ENCODE measurements at places on chromosomes 6 and 20.

GRCh38 chr6:11496152-11497060 is 41.1 kb upstream of the TMEM170B start:
- DNase-seq = peak; percentile 64

GRCh38 chr6:95629551-95629950 is 52.2 kb downstream of the MANEA start:
- DNase-seq = no peak

DNA sequence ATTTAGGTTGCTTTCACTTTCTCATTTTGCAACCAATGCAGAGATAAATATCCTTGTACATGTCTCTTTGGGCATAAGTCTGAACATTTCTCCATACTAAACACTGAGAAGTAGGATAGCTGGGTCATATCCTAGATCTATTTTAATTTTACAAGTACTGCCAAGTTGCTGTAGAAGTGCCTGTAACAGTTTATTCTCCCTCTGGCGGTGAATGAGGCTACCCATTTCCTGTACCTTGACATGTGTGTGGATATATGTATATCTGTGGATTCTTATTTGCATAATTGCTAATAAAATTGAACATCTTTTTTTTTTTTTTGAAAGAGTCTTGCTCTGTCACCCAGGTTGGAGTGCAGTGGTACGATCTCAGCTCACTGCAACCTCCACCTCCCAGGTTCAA is 48.0 kb upstream of the PNRC1 start:
- no peak for DNase-seq

GRCh38 chr6:35058358-35058675 is 82.8 kb downstream of the TCP11 start:
- DNase-seq = no peak

- DNase-seq = no peak
These were observed 61.7 kb downstream of the METTL24 start for GRCh38 chr6:110296241-110297025.

GRCh38 chr6:142207265-142207877 is 60.3 kb downstream of the VTA1 start:
- DNase-seq = peak; percentile 48

GRCh38 chr20:43322851-43323250 is 133.1 kb upstream of the PTPRT start:
- no peak for DNase-seq

DNA sequence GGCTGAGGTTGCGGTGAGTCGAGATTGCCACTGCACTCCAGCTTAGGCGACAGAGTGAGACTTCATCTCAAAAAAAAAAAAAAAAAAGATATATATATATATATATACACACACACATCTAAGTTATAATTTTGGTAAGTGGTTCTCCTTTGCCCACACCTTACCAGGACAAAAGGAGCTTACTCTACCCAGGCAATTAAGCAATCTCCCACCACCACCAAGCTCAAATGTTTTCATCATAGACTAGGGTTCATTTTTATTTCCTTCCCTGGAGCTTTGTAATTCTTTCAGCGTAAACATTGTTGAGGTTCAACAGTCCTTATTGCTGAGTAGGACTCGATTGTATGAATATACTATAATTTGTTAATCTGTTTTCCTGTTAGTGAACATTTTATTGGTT is 23.5 kb downstream of the AMD1 start:
- no peak for DNase-seq

DNA sequence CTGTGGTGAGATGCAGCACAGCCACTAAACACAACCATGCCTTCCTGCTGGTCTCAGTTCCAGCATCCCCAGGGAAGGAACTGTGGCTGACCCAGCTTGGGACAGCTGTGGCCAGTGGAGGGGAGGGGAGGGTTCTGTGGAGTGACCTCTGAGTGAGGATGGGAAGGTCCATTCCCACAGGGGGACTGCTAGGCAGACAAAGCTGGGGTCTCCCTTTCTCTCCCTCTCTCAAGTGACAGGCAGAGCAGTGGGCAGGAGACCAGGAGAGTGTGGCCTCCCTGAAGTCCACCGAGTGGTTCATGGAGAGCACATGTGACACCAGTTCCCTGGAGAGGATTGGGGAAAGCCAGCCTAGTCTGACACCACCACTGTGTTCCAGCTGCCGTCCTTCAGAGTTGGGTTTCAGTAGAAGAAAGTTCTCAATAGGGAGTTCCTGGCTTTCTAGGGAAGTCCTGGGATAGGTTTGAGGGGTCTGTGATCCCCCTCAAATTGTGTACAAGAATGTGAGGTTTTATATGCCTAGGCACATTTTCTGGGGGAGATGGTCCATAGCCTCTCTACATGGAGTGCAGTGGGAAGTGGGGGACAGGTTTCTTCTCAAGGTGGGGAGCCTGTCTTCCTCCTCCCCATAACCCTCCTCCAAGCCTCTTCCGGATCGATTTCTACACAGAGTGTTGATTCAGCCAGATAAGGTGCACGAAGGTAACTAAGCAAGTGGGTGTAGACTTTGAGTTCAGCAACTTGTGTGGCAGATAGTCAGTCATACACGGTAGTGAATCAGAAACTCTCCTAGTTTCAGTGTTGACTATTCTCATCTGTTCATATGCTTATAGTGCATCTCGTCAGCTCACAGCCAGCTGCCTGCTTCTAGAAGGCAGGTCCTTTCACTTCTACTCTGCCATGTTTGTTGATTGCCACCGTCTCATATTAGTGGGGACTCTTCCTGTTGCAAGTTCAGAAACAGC is 18.9 kb downstream of the MANBAL start:
- no peak for DNase-seq

All from nephron progenitor cell (in vitro differentiated cells).